ENCODE measurements at places on chromosomes 6 and 20.

GRCh38 chr20:3371754-3372153 is 35.7 kb downstream of the DNAAF9 start:
- DNase-seq = no peak

GRCh38 chr20:32314768-32315167 is 37.3 kb downstream of the KIF3B start:
- DNase-seq = no peak

DNA sequence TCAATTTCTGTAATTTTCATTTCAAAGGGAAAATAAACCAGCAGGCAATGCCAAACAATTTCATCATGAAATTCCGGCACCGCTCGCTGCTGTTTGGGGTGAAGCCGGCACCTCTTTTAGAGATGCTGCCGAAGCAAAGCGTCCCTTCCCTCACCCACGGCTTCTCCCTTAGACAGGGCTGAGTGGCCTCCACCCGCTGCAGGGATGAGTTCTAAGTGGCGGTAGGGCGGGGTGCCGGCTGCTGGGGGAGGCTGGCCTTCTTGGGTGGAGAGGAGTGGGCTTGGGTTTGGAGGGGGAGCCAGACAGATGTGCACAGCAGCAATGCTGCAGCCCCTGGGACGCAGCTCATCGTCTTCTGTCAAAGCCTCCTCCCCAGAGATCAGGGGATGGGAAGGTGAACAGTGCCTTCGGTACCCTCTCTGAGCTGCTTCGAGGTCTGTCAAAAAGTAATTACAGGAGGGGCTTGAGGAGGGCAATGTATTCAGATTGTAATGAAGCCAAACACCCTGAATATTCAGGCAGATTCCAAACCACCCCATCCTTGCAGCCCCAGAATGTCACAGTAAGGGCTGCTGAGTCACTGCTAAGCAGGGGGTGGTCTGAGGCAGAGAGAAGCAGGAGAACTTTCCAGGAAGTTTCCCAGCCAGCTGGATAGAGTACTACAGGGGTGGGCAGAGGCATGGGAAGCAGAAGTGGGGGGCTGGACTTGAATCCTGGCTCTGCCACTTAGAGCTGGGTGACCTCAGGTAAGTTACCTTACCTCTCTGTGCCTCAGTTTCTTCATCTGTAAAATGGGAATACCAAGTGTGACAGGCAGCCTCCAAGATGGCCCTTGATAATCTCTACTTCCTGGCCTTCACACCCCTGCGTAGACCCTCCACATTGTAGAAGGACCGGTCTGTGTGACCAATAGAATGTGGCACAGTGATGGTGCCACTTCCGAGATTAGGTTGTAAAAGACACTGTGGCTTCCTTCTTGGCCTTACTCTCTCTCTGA is 96.6 kb downstream of the SULF2 start:
- no peak for DNase-seq

DNA sequence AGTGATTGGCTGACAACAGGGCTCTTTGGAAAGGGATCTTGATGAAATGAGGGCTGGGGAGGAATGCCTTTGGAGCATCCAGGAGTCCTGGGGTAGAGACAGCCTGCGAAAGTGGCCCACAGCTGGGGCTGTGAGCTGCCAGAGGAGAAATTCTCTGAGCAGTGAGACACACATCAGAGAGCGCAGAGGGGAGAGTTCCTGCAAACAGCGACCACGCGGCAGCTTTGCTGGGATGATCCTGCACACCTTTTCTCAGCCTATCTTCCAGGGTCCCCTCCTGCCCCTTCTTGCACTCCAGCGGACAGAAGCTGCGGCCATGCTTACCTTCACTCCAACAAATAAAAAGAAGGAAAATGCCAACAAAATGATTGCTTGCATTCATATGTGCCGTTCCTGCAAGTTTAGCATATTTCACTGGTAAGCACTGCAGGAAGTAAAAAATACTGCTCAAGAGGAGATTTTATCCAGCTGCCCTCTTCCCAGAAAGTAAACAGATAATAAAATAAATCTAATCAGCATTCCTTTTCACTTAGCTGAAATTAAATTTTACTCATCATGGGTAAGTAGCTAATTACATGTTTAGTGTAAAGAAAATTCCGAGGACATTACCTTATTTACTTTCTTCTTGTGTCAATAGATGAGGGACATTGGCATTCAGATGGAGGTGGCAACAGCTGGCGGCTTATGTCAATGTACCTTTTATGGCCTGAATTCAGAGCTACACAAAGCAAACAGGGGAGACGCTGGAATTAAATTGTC is 339.9 kb upstream of the ARID1B start:
- peak; percentile 85 for DNase-seq

DNA sequence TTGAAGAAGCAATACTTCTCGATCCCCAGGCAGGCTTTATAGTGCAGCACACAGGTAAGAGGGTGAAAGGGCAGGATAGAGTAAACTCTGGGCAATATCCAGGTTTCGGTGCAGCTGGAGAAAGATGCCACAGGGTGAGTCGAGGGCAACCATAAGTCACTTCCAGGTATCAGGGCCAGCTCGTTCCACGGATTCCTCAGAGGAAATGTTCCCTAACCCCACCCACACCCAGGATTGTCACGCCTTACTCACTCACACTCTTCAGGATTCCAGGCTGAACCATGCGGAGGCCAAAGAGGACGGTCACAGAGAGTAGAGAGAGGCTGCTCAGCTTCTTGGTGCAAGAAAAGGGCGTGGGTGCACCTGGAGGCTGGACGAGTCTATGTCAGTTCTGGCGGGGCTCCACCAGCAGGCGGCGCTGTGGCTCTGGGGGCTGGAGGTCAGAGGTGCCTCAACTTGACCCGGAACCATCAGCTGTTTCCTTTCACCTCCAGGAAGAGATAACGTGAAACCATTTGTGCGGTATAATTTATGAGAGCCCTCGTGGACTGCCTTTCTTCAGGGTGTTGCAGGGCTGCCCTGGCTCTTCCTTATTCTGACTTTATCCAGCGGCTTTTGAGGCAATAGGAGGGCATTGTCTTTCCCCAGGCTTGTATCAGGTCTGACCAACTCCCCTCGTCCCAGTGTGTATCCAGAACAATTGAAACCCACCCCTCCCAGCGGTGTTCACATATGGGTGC is 14.5 kb upstream of the WFDC12 start:
- no peak for DNase-seq

GRCh38 chr20:3276680-3277015 is 37.7 kb upstream of the SLC4A11 start:
- DNase-seq = peak; percentile 64

GRCh38 chr20:31667315-31668285 is 29.9 kb downstream of the COX4I2 start:
- no peak for DNase-seq

DNA sequence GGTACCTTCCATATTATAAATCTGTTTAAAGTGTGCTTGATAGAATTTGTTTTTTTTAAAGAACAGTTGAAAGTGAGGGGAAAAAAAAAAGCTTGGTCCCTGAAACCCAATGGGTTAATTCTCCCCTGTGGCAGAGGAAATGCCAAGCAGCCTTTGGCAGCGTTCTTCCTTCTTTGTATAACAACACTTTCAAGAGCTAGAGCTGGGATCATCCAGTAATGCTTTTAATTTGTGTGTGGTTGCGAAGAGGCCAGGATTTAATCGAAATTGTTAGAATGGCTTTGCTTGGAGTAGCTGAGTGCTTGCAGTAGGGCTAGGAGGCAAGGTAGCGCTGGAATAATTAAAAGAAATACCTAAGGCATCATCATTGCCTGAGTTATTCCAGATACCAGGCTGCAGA is 692.0 kb downstream of the DHX35 start:
- DNase-seq = no peak

DNA sequence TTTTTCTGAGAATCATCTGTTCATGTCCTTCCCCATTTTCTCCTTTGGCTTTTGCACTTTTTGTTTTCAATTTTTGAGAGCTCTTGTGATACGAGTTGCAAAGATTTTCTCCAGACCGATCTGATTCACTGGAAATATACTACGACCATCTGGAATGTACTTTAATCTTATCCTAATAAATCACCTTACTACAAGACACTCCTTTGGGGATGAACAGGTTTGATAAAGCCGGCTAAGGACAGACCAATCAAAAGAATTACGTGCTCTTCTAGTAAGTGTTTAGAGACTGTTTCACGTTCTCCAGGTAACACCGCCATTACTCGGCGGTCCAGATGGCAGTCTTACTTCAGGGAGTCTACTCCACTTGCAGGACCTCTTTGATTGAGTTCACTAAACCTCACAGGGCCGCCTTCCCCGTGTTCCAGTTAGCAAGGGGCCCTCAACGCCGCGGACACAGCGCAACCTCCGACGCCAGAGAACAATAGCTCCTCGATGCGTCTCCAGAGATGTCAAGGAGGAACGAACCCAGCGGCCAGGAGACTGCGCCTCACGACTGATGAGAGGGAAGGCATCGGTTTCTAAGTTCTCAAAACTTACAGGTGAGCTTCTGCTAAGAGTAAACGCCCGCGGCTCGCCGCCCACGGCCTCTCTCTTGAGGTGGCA is 920 bp upstream of the WTAP start:
- DNase-seq = peak; percentile 81

DNA sequence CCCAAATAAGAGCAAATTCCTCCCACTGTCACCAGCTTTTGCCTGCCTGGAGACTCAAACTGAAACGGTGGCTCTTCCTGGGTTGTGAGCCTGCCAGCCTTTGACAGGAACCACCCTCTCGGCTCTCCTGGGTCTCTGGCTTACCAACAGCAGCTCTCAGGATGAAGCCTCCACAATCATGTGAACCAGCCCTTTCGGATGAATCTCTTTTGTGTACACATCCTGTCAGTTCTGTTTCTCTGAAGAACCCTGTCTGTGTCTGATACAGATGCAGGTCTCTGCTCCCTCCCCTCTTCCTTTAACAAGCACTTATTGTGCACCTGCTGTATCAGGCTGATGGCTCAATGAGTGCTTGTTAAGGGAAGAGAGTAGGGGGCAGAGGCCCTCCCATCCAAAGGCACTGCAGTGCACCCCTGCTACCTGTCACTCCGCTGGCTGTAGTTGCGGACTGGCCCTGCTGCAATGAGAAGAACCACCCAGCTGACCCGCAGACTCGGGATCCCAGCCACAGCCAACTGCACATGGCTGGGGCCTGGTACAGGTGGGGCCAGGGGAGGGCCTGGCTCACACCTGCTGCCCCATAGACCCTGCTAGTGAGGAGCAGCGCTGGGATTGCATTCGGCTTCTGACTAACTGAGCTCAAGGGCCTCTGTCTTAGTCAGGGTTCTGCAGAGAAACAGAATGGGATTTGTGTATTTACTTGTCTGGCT is 120.1 kb upstream of the PMEPA1 start:
- DNase-seq = no peak

- no peak for DNase-seq
These were observed 28.9 kb downstream of the VEGFA start for GRCh38 chr6:43798688-43799444.

DNA sequence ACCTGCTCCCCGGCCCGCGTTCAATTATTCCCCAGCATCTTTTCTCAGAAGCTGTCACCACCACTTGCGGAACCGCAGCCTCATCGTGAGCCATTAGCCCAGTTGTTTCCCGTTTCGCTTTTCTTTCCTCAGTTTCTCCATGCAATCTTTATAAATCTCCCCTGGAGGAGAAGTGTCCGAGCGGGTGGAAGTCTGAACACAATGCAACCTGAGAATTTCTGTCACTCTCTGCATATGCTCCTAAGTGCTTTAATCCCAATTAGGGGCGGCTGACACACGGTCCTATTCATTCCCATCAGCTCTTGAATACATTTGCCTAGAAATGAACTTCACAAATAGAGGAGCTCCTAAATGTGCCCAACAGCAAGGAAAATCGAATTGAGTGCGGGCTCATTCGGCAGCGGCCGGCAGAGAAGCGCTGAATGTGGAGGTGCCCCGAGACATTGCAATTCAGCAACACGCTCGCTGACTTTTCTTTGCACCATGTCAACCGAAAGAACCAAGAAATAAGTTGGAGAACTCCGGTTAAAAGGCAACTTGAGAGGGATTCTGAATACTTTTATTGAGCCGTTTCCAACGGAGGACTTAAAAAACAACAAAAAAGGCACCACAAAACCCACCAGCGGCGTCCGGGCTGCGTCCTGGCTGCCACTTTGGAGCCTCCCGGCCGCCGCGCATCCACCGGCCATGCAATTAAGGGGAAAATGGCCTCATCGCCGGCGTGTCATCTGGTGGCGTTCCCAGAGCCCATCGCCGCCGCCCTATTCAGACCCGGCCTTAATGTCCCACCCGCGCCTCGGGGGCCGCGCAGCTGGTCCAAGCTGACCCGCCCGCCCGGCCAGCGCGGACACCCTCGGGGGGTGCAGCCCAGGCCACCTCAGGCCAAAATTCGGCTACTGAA is 3.9 kb upstream of the PRDM13 start:
- no peak for DNase-seq

DNA sequence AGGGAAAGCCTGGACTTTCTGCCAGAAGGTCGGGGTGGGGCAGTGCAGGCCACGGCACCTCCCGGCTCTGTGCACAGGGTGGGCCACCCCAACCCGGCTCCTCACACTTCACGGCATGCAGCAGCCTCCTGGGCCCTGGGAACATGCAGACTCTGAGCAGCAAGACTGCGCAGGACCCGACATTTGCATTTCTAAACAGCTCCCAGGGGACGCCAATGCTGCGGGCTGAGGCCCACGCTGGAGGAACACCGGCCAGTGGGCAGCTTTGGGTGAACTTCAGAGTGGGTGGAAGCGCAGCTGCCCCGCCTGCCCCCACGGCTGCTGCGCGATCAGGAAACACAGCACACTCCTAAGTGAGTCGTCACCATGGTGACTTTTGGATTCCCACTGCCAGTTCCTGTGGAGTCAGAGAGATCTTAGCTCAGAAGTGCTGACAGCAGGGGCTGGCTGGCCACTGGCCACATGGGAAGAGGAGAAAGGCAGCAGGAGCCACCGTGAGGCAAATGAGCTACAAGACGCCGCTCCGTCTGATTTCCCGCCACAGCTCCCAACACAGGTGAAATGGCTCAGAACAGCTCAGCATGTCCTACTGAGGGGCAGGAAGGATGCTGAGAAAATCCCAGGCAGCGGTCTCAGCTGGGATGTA is 52.1 kb downstream of the RNASET2 start:
- no peak for DNase-seq

DNA sequence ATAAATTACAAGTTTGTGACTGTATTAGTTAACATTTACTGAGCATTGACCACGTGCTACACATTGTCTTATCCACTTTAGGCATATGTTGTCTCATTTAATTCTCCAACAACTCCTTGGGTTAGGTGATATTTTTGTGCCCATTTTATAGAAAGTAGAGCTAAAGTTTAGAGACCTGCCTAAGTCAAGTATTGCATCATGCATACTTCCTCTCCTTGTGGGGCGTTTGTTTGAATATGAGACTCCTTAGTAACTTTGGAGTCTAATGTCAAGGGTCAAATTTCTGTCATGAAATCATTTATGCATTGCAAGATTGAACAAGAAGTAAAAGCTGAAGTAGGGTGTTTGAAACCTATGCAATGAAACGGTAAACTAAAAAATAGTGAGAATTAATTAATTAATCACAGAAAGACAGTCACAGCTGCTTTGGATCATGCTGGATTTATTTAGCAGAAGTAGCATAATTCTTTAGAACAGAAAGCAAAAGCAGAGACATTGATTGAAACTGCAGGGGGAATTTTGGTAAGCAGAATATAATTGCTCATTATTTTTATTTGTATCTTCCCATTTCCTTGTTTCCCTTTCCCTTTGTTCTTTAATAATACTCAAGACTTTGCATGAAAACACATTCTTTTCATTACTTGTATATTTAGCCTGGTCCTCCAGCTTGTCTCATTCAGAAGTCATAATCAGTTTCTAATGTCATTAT is 1374.4 kb upstream of the GJE1 start:
- no peak for DNase-seq
